AG09309 (cell line): ENCODE measurements at places on chromosomes 4 and X.

DNA sequence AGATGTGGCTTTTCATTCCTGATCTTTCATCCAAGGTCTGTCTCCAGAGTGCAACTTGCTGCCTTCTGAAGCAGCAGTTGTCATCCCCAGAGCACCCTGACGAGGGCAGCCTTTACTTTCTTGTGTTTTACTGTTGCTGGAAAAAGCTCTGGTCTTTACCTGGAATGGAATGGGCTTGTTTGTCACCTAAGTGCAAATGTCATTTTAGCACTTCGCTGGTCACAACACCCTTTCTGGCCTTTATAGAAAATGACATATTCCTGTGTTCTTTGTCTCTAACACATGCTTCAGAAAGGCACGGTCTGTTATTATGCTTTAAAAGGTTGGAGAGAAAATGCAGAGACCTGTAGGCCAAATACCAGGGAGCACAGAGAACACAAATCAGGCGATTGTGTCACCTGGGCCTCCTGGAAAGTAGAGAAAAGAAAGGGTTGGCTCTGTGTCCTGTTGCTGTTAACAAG, 332.7 kb upstream of the IGFBP7 start:
- no peak for DNase-seq

GRCh38 chr4:112181358-112182000, 36.2 kb downstream of the FAM241A start:
- no peak for DNase-seq

GRCh38 chr4:168710353-168710946, 213.6 kb downstream of the PALLD start:
- DNase-seq, result peak; percentile 33

DNA sequence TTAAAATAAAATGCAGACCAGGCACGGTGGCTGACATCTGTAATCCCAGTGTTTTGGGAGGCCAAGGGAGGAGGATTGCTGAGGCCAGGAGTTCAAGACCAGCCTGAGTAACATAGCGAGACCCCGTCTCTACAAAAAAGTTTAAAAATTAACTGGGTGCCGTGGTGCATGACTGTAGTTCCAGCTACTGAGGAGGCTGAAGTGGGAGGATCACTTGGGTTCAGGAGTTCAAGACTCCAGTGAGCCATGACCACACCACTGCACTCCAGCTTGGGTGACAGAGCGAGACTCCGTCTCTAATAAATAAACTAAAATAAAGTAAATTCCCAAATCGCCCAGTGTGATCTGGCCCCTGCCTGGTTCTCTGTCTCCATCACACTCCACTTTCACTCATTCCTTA, 43.7 kb downstream of the TENM3 start:
- DNase-seq, result no peak

DNA sequence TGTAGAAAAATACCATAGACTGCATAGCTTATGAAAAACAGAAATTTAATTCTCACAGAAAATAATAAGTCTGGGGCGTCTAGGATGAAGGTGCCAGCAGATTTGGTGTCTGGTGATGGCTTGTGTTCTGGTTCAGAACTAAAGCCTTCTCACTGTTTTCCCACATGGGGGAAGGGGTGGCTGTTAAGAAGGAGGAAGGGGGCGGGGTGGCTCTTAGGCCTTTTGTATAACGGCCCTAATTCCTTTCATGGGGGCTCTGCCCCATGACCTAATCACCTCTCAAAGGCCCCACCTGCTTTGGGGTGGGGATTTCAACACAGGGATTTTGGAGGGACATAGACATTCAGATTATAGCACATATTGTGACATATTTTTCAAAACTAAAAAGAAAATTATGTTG, 173.2 kb upstream of the TECRL start:
- no peak for DNase-seq

- no peak for DNase-seq
These were observed 10.0 kb downstream of the KCNE5 start for GRCh38 chrX:109614951-109615350.

- DNase-seq, result no peak
These were observed 279.9 kb downstream of the PPP3CA start for GRCh38 chr4:101067383-101067782.

DNA sequence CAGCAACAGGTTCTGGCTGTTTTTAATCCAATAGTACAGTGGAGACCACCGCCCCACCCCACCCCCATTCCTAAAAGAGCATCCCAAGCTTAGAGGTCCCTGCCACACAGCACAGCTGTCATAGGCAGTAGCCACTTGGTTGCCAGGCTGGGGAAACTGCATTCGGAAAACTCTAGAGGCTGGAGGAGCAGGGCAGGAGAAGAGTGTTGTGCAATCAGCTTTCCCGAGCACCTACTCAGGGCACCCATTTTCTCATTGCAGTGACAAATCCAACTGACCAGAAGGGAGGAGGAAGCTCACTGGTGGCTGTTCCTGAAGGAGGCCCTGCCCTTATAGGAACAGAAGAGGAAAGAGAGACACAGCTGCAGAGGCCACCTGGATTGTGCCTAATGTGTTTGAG, 1.1 kb downstream of the CXCL1 start:
- DNase-seq, result no peak

- peak; percentile 23 for DNase-seq
These were observed 41.6 kb upstream of the ACSL4 start for GRCh38 chrX:109774706-109775105.

- DNase-seq, result no peak
These were observed 59.9 kb downstream of the PABPC4L start for GRCh38 chr4:134141728-134142127.

- DNase-seq, result no peak
These were observed 123.0 kb upstream of the PLS3 start for GRCh38 chrX:115437841-115438595.

DNA sequence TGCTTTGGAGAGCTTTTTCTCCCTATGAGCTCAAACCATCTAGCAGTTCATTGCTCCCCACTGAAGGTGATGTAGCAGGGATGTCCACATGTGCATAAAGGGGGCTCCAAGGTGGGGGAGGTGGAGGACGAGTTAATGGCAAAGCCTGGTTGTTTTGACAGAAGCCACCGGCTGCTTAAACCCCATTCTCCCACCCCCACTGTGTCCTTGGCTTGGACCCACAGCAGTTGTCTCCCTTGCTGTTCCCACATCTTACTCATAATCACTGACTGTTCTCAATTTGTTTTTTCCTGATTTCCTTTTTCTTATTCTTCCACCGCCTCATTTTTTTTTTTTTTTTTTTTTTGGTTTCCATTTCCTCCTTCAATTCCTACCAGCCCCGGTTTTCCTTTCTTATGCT, 72.7 kb downstream of the GEMIN8 start:
- DNase-seq, result no peak

DNA sequence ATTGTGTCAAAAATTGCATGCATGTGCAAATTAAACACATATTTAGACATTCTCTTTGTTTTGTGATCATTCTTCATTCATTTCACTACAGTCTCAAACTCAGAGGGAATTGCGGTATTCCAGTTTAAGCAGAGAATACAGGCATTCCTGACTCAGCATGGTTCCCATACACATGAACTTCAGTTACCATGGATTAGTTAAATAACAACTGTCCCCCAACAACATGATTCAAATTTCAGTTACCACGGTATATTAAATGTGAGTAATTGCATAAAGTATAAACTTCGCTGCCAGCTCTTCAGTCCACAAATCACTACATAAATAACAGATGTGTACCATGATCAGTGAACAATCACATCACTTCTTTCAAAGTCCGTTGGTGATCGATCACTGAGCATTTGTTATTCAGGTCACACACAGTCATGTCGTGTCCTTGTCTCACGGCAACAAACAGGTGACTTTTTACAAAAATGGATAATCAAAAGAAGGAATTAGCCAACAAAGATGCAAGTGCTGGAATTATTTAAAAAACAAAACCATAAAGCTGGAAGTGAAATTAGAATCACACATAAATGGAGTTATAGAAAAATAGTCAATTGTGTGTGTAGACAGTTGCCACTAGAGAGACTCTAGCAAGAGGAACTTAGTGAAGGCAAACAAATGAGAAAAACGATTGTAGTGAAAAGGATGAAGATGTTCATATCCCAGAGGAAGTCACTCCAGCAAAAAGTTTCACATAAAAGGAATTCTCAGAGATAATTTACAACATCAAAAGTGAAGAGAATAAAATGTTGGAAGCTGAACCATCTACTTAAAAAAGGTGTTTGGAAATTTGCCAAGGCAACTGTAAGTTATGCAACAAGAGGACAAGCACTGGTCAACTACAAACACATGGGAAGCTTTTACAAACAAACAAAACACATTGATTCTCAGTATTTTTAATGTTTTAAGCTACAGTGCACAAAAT, 138.6 kb upstream of the SMARCAD1 start:
- no peak for DNase-seq

- no peak for DNase-seq
These were observed 26.5 kb upstream of the MRFAP1 start for GRCh38 chr4:6613676-6614651.

DNA sequence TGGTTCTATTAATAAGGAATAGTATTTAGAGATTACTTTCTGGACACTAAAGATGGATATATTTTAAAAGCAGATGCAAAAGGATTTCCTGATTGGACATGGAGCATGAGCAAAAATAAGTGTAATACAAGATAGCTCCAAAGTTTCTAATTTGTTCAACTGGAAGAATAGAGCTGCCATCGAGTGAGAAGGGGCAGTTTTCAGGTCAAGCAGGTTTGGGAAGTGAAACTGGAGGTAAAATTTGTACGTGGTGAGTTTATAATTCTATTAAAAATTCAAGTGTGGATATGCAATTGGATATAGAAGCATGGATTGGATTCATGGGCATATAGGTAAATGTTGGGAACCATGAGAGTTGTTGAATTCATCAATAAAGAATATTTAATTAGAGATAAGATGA, 31.8 kb downstream of the PRDM8 start:
- DNase-seq, result no peak

GRCh38 chr4:156473151-156473550, 498.4 kb downstream of the PDGFC start:
- no peak for DNase-seq

DNA sequence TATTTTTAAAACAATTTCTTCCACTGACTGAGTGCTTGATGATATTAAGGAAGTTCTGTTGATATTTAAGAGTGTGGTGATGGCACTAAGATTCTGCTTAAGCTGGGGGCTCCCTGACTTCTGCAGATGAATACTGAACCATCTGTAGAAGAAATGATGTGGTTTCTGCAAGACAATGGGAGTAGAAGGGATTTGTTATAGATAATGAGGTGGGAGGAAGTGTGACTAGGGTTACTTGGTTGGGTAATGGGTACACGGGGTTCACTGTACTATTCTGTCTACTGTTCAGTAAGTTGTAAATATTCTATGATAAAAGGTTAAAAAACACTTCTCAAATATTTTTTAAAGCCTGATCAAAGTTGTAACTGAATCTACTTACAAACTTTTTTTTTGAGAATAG, 60.9 kb upstream of the TXK start:
- no peak for DNase-seq

- no peak for DNase-seq
These were observed 314.6 kb upstream of the CASK start for GRCh38 chrX:42237956-42238355.

GRCh38 chr4:1523033-1523432, 116.8 kb upstream of the NKX1-1 start:
- DNase-seq, result no peak

DNA sequence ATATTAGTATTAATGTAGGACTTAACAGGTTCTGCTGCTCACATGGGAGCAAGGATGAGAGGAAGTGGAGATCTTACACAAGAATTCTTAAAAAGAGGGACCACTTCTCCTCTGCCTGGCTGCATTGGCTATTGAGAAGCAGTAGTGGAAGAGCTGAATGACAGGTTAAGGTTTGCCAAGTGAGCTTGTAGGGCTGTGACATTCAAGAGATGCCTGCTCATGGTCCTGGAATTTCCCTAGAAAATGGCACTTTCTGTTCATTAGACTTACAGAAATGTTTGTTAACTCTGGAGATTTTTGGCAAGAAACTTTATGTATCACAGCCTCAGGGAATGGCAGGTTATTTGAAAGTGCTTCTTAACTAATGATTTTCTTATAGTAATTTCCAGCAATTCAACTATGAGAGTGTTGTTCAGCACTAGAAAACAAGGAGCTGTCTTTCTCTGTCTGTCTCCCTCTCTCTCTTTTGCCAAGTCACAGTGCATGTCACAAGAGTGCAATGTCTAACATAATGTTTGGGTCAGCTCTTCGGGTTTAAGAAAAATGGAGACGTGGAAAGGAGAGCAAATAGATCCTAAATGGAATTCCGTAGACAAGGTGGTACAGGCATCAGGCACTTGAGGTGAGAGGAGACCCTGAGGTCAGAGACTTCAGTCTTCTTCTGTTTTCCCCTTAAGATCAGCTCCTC, 8.3 kb upstream of the NAP1L5 start:
- DNase-seq, result peak; percentile 14

DNA sequence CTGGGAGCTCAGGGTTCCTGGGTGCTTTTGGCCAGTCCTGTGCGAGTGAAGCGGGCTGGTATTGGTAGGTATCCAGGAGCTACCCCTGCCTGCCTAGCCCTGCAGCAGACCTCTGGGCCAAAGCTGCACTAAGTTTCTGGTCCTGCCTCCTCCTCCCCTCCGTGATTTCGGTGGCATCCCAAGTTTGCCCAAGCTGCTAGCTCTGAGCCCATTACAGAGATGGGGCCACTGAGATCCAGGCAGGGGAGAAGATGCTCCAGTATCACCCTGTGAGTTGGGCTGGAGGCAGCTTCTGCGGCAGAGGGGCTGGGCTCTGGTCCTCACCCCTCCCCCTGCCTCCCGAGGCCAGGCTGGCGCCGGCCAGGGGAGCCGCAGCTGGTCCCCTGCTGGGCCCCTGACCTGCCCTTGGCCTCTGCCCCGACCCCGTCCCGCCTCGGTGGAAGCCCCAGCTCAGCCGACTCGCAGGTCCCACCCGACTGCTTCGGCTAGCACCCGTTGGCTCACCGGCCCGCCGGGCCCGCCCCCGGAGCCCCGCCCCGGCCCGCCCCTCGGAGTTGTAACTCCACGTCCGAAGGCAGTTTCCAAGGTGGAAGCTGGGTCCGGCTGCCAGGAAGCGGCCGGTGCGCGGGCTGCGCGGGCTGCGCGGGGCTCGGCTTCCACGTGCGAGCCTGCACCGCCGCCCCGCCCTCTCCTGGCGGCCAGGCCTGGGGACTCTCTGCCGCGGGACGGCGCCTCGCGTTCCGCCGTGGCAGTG, at the start of gene DUSP9:
Gene DUSP9, plus strand, starts transcription at position 584 of the 754 bp plus-strand sequence. CDS start 751 bp downstream, outside the sequence.
- DNase-seq, result no peak

DNA sequence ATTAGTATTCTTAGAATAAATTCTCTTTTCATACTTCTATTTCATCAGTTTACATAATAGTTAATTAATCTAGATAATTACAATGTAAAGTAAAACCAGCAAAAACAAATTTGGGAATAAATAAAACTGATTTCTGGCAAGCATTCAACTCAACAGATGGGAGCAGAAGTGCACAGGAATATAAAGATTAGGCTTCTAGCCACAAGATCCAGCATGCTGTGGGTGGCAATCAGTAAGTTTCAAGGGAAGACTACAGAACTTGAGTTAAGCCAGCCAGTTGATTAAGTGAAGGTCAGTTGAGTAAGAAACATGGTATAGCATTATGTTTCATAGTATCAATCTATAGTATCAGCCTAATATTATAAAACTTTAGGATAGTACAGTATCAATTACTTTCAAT, 324.2 kb upstream of the AADAT start:
- no peak for DNase-seq

DNA sequence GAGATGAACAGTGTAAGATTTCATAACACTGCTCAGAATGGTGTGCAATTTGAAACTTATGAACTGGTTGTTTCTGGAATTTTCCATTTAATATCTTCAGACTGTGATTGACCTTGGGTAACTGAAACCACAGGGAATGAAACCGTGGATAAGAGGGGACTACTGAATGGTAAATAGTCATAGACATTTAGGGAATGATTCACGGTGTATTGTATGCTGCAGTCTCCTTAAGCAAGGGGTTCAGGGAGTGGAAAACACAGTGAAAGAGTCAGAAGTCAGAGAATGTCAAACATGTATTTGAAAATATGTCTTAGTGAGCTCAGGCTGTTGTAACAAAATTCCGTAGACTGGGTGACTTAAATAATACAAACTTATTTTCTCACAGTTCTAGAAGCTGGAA, 398.2 kb upstream of the DIPK2B start:
- peak; percentile 87 for DNase-seq
